ENCODE measurements at places on chromosomes 5 and 9.

- DNase-seq, result no peak
Measured at GRCh38 chr9:82532504-82533180, 530.3 kb downstream of the RASEF start.

GRCh38 chr9:127076860-127077643 lies 45.4 kb downstream of the ANGPTL2 start:
- no peak for DNase-seq

DNA sequence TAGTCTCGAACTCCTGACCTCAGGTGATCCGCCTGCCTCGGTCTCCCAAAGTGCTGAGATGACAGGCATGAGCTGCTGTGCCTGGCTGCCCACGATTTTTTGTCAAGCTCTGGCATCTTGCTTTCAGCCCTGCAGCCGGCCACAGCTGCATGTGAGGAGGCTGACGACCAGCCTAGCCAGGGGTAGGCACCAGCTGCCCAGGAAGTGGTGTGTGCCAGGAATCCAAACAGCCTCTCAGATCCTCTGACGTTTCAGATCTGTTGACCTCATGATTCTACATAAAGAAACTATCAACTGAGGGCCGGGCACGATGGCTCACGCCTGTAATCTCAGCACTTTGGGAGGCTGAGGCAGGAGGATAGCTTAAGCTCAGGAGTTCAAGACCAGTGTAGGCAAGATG lies 19.0 kb downstream of the DYNC2I2 start:
- no peak for DNase-seq

DNA sequence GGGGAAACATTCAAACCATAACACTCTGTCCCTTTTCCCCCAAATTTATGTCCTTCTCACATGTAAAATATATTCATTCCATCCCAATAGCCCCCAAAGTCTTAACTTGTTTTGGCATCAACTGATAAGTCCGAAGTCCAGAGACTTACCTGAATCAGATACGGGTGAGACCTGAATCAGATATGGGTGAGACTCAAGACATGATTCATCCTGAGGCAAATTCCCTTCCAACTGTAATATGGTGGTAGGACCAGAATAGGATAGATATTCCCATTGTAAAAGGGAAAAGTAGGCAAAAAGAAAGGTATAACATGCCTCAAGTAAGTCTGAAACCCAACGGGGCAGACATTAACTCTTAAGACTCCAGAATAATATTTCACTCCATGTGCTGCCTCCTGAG lies 115.6 kb upstream of the CKMT2 start:
- DNase-seq, result no peak

DNA sequence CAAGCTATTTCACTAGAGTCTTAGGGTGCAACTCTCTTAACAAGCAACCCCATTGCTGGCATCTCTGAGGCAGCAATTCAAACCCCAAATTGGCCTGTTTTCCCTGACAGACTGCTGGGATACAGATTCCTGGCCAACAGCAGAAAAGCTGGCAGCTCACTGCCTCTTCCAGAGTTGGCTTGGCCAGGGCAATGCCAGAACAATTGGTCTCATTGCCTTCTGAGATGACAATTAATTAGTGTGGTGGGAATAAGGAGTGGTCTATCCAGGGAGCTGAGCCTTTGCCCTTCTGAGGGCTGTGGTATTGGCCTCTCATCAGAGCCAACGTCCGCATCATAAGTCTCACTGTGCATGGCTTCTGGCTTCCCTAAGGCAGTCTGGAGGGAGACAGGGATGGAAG lies 183.2 kb downstream of the GNAQ start:
- DNase-seq, result no peak

DNA sequence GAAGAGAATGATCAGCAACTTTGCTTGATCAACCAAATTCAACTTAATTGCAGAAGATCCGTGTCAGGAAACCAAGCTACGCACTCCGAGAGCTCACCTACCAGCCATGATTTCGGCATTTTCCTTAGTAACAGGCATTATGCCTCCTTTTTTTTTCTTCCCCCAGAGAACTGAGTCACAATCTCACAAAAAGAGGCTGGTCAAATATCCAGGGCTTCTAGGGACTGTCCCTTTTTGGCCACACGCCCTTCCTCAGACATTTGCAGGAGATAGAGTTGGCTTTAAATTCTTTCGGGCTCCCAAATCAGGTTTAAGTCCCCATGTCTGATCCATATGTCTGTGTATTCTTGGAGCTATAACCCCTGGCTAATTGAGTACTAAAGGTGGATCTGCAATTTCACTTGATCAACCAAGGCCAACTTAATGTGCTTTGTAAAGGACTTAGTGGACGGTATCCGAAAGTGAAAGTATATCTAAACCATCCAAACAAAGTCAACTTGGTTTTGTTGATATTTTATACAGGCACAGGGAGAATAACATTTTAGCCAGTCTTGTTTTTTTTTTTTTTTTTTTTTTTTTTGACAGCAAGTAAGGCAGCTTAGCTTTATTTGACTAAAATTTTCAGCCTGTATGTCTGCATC lies 100.8 kb upstream of the TBCA start:
- DNase-seq, result no peak

DNA sequence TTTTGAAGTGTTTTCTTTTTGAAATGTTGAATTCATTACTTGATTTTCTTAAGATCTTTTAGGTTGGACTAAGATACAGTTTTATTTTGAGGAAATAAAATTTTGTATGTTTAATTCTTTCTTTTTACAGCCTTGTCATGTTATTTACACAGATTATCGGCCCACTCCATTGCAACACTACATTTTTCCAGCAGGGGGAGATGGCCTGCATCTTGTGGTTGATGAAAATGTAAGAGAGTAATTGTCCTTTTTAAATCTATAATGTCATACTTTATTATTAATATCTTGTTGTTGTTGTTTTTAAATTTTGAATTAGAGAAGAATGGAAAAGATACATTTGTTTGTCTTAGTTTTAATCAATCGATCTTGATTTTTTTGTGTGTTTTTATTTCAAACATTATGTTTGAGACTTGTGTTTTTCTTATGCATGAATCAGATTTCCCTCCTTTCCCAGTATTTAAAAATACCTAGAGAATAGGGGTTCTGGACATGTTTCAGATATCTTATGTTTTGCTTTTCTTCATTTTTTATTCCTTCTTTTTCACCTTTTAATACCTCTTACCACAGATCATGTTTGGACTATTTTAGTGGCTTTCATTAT lies 36.7 kb downstream of the MTREX start:
- peak; percentile 38 for DNase-seq

GRCh38 chr9:13444245-13445102 lies 165.0 kb upstream of the MPDZ start:
- no peak for DNase-seq

DNA sequence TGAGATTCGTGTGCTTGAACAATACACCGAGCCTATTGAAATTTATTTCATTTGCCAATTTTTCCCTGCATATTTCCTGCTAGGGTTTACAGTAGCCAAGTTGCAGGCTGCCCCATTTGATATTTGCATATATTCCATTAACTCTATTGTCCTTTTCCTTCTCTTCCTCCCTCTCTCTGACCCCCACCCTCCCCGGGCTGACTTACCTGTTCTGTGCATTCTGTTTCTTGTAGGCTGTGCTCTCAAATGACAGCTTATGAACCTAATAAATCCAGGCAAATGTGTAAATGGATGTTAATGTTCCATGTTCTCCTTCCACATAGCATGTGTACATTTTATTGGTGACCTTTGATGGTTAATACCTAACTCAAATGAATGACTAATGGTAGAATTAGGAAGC lies 1169.2 kb upstream of the WWC1 start:
- no peak for DNase-seq

DNA sequence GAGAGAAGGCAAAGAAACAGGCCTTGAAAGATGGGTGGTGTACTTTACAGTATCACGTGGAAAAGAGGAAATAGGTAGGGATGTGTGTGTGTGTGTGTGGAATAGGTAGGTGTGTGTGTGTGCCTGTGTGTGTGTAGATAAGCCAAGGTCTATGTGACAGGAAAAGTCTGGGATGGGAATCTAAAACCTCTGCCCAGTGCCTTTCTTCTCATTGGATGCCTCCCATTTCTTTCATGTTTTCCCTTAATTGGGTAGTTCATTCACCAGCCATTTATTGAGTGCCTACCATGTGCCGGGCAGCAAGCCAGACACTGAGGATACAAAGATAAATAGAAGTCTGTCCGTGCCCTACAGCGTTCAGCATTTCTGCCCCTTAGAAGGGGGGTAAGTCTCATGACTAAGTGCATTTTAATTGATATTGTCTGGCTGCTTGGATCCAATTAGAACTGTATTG lies 1.0 kb downstream of the URM1 start:
- no peak for DNase-seq

GRCh38 chr5:117487556-117487955 lies 912.9 kb upstream of the SEMA6A start:
- no peak for DNase-seq

DNA sequence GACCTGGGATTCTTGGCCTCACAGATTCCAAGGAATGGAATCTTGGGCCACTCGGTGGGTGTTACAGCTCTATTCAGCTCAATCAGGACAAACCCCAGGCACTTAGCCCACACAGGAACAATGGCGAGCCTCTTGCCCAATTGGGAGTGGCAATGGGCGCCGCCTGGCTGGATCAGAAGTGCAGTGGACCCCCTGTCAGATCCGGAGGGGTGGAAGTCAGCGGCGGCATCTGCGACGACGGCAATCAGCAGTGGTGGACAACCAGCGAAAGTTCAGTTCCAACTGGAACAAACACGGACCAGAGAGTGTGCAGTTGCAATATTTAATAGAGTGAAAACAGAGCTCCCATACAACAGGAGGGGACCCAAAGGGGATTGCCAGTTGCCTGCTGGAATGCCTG lies 378.3 kb downstream of the CDH9 start:
- no peak for DNase-seq

DNA sequence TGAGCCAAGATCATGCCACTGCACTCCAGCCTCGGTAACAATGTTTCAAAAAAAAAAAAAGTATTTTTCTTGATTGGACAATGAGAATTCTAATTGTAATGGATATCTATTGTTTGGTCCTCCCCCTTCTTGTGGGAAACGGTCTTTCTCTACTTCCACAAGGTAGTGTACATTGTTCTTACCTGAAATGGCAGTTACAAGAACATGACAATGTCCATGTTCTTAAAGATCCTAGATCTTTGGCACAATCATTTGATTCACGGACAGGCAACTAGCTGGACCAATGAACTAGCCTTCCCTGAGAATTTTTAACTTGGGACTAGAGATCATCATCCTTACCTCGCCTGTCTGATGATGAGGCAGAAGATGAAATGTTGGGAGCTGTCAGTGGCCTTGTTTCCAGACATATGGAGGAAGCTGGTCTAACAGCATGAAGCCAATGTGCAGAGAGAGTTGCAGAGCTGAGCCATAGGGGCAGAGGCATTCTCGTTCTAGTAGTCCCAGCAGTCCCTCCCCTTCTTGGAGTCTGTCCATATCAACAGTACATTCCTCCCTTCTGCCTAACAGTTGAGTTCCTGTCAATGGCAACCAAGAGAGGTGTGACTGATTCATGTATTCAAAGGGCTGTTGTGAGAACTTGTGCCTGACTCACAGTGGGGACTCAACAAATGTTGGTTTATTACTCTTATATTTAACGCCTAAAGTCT lies 2.1 kb upstream of the MARCHF6 start:
- DNase-seq, result no peak

DNA sequence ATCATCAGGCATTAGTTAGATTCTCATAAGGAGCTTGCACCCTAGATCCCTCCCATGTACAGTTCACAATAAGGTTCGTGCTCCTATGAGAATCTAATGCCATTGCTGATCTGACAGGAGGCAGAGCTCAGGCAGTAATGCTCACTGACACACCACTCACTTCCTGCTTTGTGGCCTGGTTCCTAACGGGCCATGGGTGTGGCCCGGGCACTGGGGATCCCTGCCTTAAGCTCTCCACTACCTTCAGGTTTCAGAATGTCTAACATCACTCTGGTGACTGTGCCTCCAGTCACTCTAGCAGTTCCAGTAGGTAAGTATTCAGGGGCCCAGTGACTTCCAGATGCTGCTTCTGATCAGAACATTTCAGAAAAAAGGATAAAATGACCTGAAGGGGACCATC lies 152.4 kb downstream of the LRRC70 start:
- DNase-seq, result no peak

DNA sequence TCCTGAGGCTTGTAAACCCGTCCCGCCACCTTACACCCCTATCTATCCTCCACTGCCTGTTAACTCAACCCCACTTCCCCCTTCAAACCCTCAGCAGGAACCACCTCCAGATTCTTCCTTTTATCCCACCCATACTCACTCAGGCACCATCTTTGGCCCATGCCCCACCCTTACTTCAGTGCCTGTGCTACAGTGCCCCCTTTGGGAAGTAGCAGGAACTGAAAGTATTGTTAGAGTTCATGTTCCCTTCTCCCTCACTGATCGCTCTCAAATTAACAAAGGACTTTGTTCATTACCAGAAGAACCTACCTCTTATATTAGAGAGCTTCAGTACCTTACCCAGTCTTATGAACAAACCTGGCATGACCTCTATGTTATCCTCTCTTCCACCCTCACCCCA lies 92.2 kb upstream of the MOCS2 start:
- DNase-seq, result no peak

DNA sequence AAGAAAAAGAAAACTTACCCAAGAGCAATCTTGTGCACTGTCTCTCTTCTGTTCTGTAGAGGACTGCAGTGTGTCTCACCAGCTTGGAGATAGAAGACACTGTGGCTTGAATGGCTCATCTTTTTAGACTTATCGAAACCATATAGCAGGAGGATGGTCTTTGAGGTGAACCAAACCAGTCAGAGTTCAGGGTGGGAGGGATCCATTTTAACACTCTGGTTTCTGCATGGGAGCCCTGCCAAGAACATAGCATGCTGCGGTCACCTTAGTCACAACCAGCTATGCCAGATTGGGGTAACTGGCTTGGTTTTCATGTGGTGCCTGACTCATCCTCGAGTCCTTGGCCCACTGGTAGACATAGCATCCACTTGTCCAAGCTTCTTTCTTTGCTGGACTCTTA lies 135.1 kb downstream of the PAPPA start:
- no peak for DNase-seq

GRCh38 chr9:19028835-19029451 lies 4.1 kb downstream of the SAXO1 start:
- DNase-seq, result no peak

GRCh38 chr9:31119890-31120454 lies 1264.5 kb upstream of the ACO1 start:
- peak; percentile 8 for DNase-seq

DNA sequence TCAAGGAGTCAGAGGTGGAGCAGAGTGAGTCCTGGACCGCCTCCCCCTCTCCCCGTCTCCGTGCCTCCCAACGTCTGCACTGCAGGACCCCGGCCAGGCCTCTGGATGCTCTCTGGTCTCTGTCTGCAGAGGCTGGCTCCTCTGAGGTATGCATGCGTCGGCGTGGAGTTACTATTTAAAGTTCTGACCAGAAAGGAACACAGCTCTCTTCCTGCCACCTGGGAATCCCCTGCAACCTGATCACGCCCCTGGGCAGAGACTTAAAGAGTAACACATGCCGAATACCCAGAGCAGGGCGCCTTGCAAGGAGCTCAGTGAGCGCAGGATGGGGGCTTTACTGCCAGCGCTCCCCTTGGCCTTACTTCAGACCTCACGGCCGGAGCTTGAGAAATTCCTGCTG lies 16.0 kb downstream of the ANXA6 start:
- DNase-seq, result peak; percentile 46

DNA sequence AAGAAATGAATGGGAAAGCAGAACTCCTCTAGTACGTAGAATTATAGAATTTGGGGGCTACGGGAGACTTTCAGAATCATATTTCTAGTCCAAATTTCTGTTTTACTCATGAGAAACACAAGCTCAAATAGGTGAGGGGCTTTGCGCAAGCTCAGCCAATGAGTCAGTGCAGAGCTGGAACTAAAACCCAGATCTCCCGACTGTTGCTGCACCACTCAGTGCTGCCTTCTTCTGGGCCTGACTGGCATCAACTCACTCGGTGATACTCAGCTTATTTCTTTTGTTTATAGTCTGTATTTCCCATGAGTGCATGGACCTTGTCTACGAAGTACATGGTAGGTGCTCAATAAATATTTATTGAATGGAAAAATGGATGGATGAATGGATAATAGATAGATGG lies 280.2 kb downstream of the CDK5RAP2 start:
- DNase-seq, result no peak
